T1000 (cell line): ENCODE measurements at places on chromosomes 3 and 15.

- peak; percentile 13 for DNase-seq
These were observed 721 bp downstream of the P2RY1 start for GRCh38 chr3:152835601-152836102.

- DNase-seq, result no peak
These were observed 25.0 kb downstream of the ADAM10 start for GRCh38 chr15:58724466-58724865.

DNA sequence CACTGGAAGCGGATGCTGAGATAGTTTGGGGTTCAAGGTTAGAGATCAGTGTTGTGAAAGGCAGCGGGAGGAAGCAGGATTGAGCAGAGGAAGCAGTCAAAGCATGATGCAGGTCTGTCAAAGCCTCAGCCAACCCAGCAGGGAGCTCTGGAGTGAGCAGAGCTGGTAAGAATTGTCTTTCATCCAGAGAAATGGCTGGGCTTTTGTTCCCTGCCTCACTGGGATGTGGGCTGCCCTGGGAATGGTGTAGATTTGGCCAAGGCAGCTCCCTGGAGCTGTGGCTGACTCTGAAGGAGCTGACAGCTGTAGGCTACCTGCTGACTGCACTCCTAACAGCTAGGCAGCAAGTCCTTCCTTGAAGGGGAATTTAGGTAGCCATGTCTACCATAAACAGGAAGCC, 61.9 kb upstream of the STXBP5L start:
- DNase-seq, result no peak

- DNase-seq, result no peak
These were observed 189.4 kb upstream of the GOLGA6L4 start for GRCh38 chr15:84046064-84046637.

DNA sequence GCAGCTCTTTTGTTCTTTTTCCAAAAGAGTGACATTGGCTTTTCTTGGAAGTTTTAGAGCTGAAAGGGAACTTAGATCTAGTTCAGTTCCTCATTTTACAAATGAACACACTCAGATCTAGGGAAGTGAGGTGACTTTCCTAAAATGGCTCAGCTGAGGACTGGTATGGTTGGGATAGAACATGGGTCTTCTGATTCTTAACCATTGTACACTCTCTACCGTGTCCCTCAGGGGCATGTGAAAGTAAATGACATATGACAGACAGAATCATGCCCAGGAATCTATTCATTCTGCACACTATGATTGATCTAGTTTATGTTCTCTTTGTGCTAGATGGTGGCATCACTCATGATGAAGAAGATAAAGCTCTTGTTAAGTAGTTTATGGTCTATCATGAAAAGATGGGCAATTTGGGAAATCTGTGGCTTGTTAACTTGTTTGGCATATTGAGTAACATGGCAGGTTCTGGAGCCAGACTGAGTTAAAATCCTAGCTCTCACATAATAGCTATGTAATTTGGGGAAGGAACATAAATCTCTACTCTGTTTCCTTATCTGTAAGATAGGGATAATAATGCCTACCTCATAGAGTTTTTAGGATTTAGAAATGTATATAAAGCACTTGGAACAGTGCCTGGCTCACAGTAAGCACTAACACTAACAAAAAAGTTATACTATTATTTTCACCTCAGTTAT, 30.9 kb downstream of the UBE2E1 start:
- DNase-seq, result no peak

DNA sequence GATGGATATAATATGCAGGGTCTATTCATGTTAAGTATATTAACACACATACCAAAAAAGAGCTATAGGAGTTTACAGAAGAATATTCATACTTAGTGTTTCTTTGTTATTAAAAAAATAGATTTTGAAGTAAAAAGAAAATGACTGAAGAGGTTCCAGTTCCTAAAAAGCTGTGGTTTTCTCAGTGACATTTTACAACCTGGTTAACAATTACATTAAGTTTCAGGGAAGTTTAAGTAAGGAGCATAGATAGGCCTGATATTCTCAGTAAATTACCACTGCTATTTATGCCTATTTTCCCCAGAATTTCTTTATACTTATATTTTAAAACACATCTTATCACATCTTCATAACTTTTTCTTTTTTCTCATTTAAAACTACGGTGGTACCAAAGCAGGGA, 43.6 kb upstream of the SPTSSB start:
- DNase-seq, result no peak

- DNase-seq, result peak; percentile 66
These were observed 679 bp upstream of the MYD88 start for GRCh38 chr3:38137615-38138348.

GRCh38 chr15:70268698-70269251, 171.1 kb upstream of the TLE3 start:
- DNase-seq, result no peak

DNA sequence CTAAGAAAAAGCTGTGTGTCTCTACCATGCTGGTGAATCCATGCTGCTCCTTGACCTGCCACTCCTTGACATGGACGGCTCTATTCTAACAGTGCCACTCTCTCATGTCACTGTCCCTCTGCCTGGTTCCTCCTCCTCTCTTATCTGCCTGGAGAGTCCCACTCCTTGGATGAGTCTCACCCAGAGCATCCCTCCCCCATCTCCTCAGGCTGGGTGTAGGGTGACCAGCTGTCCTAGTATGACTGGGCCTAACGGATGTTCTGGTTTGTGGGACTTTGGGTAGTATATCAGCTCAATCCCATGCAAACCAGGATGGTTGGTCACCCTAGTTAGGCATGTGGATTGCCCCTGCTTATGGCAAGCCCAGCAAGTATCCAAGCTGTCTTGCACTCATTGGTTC, 54.3 kb downstream of the LIPC start:
- DNase-seq, result no peak

DNA sequence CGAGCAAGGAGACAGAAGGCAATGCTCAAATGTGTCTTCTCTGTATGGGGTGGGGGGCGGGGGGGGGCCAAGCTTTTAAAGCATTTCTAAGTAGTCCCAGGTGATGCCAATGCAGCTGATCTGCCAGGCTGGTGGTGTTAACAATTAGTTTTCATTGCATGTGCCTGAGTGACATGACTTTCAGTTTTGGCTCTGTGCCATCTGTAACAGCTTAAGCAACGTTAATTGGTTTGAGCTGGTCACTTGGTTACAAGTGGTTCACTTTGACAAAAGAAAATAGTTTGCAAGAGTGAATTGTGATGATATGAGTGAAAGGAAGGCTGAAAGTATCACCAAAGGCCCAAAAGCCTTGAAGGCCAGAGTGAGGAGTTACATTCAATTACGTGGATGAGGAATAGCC, 26.4 kb upstream of the LRIG1 start:
- DNase-seq, result no peak

GRCh38 chr3:57659806-57660439, 33.0 kb downstream of the DENND6A start:
- DNase-seq, result no peak

DNA sequence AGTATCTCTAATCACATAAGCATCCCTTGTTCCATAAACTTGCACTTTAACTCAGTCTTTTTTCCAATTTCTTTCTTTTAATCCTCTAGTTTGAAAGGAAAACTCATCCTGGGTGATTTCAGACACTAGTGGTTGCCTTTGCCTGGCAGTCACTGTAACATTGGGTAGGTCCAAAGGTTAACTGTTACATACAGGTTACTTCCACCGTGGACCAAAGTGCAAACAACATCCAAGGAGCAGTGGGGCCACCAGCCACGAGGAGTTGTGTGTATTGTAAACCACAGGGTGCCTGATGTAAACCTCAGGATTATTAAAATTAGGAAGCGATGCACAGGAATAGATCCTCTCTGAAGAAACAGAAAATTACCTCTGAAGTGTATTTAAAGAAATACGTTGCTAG, 75.0 kb downstream of the HCN4 start:
- DNase-seq, result no peak
